GF-D8 (cell line): ENCODE measurements at places on chromosomes 2 and 18.

DNA sequence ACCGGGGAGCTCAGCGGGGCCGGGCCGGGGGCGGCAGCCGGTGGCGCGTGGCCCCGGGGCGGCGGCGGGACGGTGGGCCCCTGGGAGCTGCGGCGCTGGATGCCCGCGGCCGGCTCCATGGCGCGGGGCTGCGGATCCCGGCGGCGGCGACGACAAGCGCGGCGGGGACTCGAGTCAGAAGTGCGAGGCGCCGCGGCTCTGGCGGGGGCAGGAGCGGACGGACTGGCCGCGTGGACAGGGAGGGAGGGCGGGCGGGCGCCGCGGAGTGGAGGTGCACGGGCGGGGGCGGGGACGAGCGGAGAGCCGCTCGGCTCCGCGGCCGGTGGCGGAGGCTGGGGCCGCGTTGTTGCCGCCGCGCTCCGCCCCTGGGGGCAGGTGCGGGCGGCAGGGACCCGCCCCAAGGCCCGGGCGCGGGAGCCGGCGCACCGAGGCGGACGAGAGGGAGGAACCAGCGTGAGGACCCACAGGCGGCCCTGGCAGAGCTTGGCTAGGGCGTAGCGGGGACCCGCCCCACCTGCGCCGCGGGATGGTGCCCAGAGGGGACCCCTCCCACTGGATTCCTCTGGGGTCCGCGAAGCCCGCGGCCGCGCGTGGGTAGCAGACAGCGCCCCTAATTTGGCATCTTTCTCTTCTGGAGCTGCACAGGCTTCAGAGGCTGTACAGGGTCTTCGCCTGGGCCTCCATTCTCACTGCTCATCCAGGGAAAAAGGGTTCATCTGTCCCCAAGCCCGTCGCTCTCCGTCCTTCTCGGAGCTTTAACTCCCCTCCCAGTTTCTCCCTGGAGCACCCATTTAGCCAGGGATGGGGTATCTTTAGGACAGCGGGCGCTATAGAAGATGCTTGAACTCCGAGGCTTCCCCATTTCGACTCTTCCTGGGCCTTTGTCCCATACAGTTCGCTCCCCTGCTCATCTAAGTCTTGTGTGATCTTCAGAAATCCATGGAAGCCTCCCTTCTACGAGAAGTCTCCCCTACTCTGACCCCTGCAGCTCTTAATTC lies at the start of gene TMEM163:
TSS of gene TMEM163 (minus strand) at position 184 of the 998 bp plus-strand sequence.
- DNase-seq = no peak

- no peak for DNase-seq
Measured at GRCh38 chr2:126999106-126999756, 100.5 kb downstream of the TEX51 start.

GRCh38 chr18:12076424-12077140 lies 17.1 kb upstream of the ANKRD62 start:
- no peak for DNase-seq

GRCh38 chr18:25998461-25998860 lies 92.0 kb downstream of the SS18 start:
- DNase-seq = no peak

GRCh38 chr2:119078796-119079195 lies 79.8 kb downstream of the C1QL2 start:
- DNase-seq = no peak

DNA sequence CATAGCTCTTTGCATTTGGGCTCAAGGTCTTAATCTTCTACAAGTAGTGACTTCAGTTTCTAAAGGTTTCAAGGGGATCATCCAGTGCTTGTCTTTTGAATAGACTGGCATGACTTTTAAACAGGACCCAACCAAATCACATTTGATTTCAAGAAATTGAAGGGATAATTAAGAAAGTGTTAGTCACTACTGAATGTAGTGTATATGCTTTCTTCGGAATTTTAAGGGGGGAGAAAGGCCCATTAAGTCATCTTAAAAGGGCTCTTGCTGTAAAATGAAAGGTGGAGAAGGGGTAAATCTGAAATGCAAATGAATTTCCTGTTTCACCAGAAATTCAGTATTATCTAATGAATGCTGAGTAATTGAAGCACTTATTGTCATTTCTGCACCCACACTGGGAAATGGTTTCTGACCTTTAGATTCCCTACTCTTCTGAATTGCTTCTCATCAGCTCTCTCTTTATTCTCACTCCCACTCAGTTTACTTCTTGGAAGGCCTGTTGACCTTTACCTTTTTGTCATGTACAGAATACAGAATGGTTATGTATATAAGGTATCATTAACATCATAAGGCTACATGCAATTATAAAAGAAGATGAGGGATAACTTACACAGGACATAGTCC lies 241.4 kb downstream of the SLC8A1 start:
- no peak for DNase-seq

- DNase-seq = no peak
Measured at GRCh38 chr18:59264651-59265245, 8.5 kb downstream of the RAX start.

- DNase-seq = no peak
Measured at GRCh38 chr2:19505-19904, 26.8 kb downstream of the FAM110C start.

- DNase-seq = no peak
Measured at GRCh38 chr2:224060783-224061482, 21.8 kb upstream of the SERPINE2 start.

DNA sequence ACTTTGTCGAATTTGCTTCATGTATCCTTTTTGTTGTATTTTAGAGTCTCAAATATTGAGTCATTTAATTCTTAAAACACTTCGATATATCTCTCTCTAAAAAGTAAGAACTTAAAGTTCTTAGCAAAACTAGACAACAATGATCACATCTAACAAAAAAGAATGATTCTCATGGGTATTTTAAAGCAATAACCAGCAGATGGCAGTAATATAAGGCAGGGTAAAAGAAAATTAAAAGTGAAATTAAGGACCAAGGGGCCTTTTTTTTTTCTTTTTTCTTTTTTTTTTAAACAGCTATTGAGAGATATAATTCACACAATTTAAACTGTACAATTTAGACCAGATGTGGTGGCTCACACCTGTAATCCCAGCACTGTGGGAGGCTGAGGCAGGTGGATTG lies 9.9 kb upstream of the AOX1 start:
- DNase-seq = no peak

- DNase-seq = no peak
Measured at GRCh38 chr18:11839556-11839955, 11.7 kb upstream of the CHMP1B start.

GRCh38 chr2:168697668-168698121 lies 104.7 kb upstream of the NOSTRIN start:
- no peak for DNase-seq

- DNase-seq = no peak
Measured at GRCh38 chr2:25417715-25418369, 76.1 kb upstream of the DNMT3A start.

DNA sequence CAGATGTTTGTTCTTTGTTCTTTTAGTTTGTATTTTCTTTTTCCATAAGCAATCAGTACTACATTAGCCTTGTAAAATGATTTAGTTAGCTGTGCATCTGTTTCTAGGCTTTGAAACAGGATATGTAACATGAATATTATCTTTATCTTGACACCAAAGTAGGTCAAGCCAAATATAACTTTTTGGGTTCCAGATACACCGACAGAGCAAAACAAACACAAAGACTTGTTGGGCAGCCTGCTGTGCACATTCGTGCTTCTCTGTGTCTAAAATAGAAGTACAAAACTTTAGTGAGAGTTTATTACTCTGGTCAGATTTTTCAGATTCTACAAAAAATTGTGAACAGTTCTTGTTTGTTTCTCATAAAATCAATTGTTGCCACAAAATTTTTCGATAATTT lies 1059.3 kb upstream of the GYPC start:
- no peak for DNase-seq

GRCh38 chr2:190984595-190984994 lies 29.4 kb downstream of the STAT1 start:
- DNase-seq = no peak

GRCh38 chr2:185433824-185434223 lies 304.8 kb upstream of the FSIP2 start:
- DNase-seq = no peak

DNA sequence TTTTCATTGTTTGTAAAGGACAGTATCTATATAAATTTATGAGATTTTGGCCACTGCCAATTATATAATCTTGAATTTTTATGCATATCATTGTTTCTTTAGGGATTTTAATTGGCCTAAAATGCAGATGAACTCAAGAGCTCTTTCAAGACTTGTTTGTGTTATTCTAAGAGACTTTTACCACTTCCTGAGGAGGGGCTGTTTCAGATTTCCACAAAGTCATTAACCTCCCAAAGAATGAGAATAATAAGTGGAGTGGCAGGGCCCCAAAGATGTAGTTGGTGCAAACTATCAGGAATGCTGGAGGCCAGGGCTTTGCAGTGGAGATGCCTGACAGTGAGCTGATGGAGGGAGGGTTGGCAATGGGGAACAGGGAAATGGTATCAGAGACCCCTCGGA lies 15.5 kb upstream of the ACVR1 start:
- DNase-seq = no peak
